Tracheal epithelial cell (primary cell): ENCODE measurements at places on chromosomes 13 and 19. TPM values are rescaled to one million over a fixed set of nuclear protein-coding genes. Genes with fewer than 3 reads are reported as not detected.

THSD1 gene
- 17.8 and 18.5 TPM in 2 replicates for total RNA-seq

ZNF726 gene
- 0.85 and 1.2 TPM in 2 replicates for total RNA-seq

PRR22 gene
- 0.48 TPM in 1 of 2 replicates, not detected in the other for total RNA-seq

PTH2 gene
- not detected in 2 replicates for total RNA-seq

DHDH gene
- total RNA-seq = 6.4 and 8.4 TPM in 2 replicates
